Foreskin keratinocyte (primary cell): ENCODE measurements at places on chromosomes 5 and 9.

- no peak for DNase-seq
These were observed 56.6 kb downstream of the WWC1 start for GRCh38 chr5:168348084-168348414.

- DNase-seq: peak; percentile 26
These were observed 915 bp downstream of the HSDL2 start for GRCh38 chr9:112380825-112381221.

DNA sequence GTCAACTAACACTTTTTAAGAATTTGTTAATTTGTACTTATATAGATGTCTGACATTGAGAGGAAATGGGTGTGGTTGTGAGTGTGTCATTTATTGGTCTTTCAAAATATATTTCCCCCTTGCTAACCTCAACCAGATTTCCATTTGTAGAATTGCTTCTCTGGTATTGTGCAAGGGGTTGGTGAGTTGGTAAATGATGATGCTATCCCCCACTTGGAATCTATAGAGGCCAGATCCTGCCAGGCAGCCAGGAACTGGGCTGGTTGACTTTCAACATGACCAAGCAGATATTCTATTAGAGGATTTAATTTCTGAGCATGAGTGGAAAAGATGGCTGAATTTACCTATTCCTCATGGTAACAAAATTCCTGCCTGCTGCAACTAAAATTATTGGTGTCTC lies 306.6 kb upstream of the KIF2A start:
- DNase-seq: peak; percentile 61

- DNase-seq: no peak
These were observed 7.2 kb downstream of the PDLIM4 start for GRCh38 chr5:132264546-132265335.

GRCh38 chr5:104146652-104147051 lies 584.1 kb upstream of the NUDT12 start:
- DNase-seq: no peak

DNA sequence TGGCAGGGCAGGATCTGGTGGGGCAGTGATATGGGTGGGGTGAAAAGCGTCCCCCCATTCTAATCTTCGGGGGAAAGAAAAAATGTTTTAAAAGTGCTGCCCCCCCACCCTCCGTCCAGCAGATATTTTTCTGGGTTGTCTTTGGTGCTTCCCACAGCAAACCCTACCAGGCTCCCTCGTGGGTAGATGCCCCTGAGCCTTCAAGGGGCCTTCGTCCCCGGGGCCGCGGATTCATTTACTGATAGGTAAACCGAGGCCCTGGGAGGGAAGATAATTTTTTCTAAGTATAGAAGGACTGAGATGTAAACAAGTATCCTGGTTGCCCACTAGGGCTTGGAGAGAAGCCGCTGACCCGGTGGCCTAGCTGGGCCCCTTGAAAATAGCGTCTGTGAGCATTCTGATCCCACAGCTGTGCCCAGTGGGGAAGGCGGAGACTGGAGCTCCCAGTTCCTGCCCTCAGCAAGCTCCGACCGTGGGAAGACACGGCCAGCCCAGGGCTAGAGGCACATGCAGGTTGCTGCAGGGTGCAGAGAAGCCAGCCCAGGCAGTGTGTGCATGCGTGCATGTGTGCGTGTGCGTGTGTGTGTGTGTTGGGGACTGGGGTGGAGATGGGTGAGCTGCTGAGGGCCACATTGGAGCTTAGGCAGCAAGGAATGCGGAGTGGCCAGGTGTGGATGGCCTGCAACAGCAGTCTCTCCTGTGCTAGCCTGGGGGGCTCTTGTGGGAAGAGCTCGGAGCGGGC lies 6.0 kb upstream of the RXRA start:
- DNase-seq: no peak
